ENCODE measurements at places on chromosomes 6 and 20.
A peak's percentile ranks its signal among the peaks of the same experiment; 100 is the strongest.

DNA sequence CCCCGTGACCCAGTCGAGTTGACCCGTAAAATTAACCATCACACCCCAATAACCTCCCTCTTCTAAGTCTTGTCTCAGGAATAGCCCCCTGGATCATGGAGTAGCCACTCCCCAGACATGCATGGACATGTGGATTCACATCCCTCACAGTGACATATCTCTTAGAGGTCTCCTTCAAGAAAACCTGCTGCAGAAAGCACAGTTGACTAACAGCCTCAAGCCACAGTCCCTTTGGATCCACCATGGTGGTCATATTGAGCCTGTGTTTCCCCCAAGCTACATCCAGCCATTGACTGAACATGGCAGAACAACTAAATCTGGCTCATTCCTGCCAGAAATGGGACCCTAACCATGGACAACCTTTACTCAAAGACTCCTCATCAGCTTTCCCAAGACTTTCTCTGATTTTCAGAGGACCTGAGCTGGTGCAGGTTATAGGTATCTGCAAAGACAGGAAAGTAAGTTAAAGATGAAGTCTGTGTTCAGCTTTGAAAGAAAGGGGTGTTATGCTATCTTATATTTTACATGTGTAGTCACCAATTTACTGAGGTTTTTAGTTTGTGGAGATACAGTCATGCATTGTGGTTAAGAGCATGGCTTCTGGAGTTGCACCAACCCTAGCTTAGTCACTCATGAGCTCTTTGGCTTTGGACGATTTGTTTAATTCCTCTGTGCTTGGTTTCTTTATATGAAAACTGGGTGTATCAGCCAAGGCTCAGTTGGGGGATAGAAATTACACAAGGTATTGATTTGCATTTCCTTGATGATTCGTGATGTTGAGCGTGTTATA is 219.1 kb downstream of the MYLK4 start:
- no peak for DNase-seq

DNA sequence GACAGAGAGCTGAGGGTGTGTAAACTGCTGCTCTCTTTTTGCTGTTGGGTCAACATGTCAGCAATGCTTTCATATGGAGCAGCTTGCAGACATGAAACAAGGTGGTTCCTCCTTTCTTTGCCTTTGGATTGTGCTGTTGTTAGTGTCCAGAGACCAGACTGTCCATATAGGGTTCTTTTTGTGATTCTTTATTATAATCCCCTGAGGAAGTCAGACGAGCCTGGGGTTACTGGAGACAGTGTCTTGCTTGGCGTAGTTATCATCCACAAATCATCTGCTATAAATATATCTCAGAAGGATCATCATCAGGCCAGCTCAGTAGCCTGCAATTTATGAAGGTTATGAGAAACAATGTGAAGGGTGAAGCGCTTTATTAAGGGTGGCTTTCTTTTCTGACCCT is 2.3 kb upstream of the ADGRB3 start:
- DNase-seq: no peak

DNA sequence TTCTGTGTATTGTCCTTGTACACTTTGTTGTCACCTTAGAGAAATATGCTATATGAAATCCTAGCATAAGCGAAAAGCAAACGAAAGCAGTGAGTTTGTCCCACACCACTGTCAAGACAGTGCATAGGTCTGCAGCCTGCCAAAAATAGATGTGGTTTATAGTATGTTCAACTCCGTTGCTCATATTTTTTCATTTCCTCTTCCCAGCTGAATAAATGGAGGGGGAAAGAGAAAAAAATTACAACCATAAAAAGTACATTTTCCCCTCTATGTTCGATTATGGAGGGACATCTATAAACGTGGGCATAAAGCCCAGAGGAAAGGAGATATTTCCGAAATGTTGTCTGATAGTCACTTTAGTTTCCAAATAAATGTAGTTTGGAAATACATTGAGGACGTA is 25.8 kb downstream of the PRL start:
- no peak for DNase-seq

GRCh38 chr6:165245287-165245686 is 64.1 kb downstream of the C6orf118 start:
- DNase-seq: no peak

DNA sequence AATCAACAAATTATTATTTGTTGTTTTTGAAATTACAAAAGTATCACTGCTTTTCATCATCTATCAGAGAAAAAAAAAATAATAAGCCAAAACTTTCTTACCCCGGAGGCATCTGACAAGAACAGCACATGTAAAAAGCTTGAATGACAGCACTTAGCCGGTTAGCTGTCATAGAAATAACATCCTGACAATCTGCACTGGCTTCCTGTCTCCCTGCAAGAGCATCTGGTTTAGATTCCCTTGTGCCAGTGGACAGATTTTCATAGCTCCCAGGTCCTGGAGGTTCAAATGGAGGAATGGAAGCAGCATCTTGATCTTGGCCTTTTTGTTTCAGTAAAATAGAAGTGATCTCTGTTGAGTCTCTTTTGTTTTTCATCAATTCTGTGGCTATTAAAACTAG is 74.8 kb downstream of the HACE1 start:
- no peak for DNase-seq

GRCh38 chr6:88349511-88349910 is 183.4 kb upstream of the CNR1 start:
- DNase-seq: no peak

DNA sequence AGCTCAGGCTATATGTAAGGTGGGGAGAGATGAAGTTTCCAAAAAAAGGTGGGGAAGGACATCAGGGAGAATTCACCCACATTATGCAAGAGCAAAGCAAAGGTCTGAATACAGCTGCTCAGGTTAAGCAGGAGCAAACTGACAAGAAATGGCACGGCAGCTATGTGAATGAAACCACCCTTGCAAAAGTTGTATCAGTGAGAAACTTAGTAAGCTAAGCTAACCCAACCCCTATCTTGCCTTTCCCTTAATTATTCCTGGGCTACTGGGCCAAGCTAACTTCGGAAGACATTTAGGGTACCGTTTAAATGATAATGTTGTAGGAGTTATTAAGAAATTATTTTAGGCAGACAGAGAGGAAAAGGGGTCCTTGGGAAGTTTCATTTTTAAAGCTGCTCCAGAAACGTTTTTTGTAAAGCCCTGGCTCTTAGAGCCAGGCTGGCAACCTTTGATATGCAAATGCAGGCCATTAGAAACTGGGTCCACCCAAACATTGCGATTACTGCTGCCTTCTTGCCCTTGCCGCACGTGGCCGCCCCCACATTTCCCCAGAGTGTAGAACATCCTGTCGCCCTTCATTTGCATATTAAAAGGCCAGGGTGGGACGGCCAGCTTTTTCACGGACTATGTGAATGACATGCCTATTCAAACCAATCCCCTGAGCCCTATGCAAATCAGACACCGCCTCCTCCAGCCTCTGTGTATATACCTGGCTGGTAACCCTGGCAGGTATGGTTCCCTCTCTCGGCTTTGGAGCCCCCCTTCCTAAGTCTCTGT is 60.5 kb upstream of the SAMD5 start:
- no peak for DNase-seq

DNA sequence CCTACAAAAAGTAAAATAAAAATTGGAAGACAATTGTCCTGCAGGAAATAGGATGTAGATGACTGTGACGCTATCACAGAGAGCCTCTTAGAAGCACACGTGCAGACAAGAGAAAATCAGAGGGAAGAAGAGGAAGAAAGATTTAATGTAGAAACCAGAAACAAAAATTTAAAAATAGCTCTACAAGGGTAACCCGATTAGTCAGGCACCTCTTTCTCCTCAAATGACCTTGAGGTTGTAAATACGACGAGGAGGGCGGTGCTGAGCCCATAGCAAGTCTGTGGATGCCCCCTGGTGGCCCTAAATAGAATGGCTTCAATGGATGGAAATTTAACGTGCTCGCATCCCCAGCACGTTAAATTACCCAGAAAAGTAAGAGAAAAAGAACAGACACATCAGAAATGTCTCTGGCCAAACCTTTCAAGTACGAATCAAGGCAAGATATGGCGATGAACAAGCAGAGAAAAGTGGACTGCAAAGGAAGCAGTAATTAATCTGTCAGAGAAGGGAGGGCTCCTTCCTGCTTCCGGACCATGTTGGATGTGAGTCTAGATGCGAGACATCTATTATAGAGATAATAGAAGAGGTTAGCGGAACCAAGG is 4.2 kb upstream of the PRPH2 start:
- peak; percentile 47 for DNase-seq

- no peak for DNase-seq
Observed at GRCh38 chr6:17994019-17994418, 6.6 kb upstream of the KIF13A start.

GRCh38 chr6:109093732-109094415 is 772 bp downstream of the SESN1 start:
- DNase-seq: no peak

GRCh38 chr20:34808583-34808982 is 16.9 kb downstream of the NCOA6 start:
- DNase-seq: no peak

- DNase-seq: no peak
Observed at GRCh38 chr6:44335631-44336030, 6.8 kb upstream of the SPATS1 start.

GRCh38 chr6:154567695-154568220 is 57.3 kb upstream of the CNKSR3 start:
- no peak for DNase-seq

- DNase-seq: no peak
Observed at GRCh38 chr20:18973529-18974173, 160.1 kb downstream of the SCP2D1 start.

GRCh38 chr6:99604166-99605073 is 2.2 kb upstream of the PRDM13 start:
- DNase-seq: no peak

- DNase-seq: no peak
Observed at GRCh38 chr6:138477913-138478539, 21.3 kb downstream of the NHSL1 start.

DNA sequence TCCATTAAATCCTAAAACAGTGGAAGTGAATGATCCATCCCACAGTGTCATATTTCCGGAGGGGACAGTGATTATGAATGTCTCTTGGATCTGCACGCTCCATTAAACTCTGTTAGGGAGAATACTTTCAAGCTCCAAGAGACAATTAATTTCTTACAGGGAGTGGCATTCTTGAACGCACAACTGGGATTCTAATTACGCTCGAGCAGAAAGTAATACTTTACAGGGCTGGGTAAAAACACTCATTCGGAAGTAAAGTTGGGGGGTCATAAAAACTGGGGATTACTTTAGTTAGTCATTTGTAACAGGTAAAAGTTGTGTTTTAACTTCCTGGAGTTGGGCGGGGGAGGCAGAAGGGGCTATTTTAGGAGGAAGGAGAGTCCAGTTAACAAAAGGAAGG is 151.8 kb downstream of the ZFP64 start:
- DNase-seq: no peak

DNA sequence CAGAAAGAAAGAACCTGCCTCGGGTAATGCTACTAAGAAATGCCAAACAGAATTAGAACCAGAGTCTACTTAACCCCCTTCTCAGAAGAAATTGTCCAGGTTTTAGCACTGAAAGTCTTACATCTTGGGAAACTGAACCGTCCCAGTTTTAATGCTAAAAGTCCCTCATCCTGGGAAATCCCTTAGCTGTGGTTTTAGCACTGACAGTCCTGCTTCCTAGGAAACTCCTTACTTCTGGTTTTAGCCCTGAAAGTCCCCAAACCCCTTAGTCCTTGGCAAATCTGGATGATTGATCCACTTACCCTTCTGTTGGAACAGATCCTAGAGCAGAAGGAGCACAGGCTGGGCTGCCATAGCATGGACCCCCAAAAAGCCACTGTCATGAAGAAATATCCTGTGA is 4.8 kb upstream of the TMEM14A start:
- DNase-seq: no peak
